ENCODE measurements at places on chromosomes 16 and 17.
A peak's percentile ranks its signal among the peaks of the same experiment; 100 is the strongest.

- DNase-seq = no peak
These were observed 45.0 kb upstream of the CLEC3A start for GRCh38 chr16:77977339-77977738.

DNA sequence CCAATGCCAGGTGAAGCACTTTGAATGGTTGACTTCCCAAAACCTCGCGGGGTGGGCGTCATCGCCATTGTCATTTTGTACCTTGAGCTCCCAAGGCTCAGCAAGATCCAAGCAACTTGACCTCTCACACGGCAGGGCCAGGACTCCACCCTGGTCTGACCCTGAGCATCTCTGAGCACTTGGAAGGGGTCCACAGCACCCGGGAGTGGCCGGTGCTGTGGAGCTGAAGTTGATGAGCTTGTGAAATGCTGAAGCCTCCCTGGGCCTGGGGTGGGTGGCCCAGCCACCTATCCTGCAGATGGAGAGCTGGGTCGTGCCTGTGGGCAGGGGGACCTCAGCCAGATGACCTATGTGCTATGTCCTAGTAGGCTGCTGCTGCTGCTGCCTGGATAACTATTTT is 283.3 kb upstream of the FOXF1 start:
- DNase-seq = no peak

GRCh38 chr17:63029541-63029940 is 63.5 kb downstream of the TANC2 start:
- peak; percentile 17 for DNase-seq

GRCh38 chr16:77468831-77469230 is 34.0 kb upstream of the ADAMTS18 start:
- DNase-seq = no peak

GRCh38 chr17:50344731-50345365 is 1.1 kb upstream of the XYLT2 start:
- DNase-seq = no peak

DNA sequence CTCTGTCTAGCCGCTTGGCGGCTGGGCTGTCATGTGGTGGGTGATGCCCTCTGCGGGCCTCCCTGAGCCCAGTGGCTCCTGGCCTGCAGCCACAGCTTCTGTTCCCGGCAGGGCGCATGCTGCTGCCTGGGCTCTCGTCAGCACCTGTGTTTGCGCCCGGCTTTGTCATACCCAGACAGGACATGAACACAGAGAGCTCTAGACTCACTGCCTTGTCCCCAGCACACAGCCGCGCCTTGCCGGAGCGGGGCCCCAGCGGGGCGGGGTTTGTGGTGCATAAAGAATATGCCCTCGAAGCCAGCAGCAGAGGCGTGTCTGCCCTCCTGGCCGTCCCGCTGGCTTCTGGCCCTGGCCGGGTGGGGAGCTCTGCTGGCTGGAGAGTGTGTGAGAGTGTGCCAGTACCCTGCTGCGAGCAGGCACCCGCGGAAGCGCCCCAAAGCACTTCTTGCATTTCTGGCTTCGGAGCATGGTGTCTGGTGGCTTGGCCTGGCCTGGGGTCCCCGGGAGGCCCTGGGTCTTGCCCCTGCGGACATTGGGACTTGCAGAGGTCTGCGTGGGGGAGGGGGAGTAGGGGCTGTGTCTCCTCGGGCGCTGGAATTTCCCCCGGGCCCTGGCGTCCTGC is 14.4 kb downstream of the ASPSCR1 start:
- no peak for DNase-seq

- DNase-seq = no peak
These were observed 67.7 kb upstream of the BCO1 start for GRCh38 chr16:81170824-81171223.

Measured in AG09309 (cell line).